Activated T-cell treated with anti-CD3 and anti-CD28 coated beads, Interleukin-2, amount 50 U/mL, for 1 hour (primary cell): ENCODE measurements at places on chromosomes 2 and 18.
A peak's percentile ranks its signal among the peaks of the same experiment; 100 is the strongest.

- peak; percentile 64 for DNase-seq
Measured at GRCh38 chr2:112884869-112885505, 26.0 kb upstream of the IL37 start.

DNA sequence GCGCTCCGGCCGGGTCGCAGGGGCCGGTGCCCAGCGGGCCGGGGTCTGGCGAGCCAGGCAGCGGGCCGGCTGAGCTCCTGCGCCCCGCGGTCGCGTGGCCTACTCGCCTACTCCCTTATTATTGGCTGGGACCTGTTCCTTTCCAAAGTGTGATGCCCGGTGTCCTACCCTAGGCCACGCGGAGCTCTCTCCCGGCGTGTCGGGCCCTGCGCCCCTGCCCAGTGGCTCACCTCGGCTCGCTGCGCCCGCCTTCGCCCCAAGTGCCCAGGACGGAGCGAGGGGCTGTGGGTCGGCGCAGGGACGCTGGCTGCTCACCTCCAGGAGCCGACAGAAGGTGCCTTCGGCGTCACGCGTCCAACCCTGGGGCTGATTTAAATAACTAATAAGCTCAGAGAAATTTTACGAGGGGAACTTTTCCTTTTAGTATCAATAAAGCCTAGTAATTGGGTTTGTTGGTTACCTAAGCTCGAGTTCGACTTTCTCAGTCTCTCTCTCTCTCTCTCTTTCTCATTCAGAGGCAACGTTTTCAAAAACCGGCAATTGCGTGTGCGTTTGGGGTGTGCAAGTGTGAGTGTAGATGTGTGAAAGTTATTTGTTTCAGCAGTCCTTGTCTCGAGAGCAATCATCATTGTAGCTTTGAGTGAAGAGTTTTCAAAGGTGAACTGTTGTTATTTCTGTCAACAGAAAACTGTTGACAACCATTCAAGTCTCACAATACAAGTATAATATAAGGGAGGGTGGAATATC lies 7.0 kb upstream of the SATB2 start:
- DNase-seq = peak; percentile 18

DNA sequence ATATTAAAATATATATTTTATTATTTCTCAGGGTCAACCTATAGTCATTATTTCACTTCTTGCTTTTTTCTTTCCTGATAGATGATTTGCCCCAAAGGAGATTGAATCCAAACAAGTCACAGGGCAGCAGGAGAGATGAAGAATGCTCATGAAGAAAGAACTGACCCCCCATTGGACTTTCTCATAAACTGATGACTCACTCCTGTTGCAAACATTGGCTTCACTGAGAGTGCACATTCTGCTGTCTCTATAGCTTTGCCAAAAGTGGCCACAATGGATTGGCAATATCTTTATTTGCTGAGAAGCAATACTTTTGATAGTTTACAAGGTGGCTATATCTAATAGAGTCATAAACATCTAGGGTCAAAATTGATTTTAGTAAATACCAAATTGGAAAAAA lies 55.9 kb upstream of the ZNF385B start:
- DNase-seq = no peak

GRCh38 chr2:101771910-101772321 lies 74.4 kb downstream of the MAP4K4 start:
- DNase-seq = no peak

DNA sequence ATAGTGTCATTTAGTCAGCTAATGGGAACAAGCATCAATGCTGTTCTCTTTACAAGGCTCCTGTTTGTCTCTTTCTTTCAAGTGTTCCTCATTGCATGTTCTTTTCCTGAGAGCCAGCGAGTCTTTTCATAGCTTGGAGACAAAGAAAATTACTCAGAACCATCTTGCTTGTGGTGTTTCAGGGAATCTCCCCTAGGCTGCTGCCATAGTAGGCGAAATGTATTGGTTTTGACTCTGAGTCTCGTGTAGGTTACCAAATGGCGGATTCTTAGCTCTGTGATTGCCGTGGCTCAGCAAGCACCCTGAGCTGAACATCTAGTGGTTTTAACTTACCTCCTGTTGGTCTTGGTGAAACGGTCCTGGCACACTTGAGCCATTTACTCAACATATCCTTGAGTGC lies 68.7 kb downstream of the RHBDD1 start:
- no peak for DNase-seq

DNA sequence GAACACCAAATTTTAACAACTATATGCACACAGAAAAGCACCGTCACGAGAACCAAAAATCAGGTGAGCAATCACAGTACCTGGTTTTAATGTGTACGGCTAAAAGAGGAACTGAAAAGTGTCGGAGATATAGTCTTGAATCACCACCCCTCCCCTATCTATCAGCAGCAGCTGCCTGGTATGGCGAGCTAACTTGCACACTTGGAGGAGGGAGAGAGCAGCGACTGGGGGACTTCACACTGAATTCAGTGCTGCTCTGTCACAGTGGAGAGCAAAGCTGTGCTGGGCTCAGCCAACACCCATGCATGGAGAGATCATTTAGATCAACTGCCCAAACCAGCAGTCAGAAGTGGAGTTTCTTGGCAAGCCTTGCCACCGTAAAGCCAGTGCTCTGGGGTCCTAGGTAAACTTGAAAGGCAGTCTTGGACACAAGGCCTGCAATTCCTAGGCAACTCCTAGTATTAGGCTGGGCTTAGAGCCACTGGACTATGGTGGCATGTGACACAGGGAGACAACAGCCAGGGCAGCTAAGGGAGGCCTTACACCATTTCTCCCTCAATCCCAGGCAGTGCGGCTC lies 89.2 kb upstream of the CD226 start:
- DNase-seq = no peak

DNA sequence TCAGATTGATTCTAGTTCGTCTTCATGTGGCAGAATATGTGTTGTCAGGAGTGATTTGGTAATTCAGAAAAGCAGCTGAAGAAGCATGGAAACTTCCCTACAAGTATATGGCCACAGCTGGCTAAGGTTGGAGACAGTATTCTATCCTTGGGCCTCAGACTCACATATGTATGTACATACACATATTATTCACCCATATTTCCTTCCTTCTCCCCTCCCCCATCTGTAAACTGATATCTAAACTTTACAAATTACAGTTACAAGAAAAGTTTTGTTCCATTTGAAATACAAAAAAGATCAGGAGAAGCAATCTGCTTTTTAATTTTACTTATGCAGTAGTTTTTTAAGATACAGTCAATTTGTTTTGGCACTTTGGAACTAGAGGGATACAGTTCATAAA lies 3.1 kb downstream of the SP3 start:
- no peak for DNase-seq

DNA sequence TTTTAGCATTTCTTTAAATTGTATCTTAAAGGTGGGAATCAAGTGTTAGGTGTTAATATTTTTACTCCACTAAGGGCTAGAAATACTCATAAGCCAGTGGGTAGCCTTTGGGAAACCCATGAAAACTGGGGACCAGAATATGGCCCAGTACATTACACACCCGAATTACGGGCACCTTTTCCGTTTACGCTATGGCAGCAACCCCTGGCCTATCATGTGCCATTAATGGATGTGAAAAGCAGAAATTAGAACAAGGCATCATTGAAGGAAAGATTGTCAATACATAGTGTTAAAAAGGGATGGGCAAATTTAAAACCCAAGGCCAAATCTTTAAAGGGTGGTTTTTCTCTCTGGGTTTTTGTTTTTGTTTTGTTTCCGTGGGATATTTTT lies 781 bp downstream of the FARP2 start:
- no peak for DNase-seq

DNA sequence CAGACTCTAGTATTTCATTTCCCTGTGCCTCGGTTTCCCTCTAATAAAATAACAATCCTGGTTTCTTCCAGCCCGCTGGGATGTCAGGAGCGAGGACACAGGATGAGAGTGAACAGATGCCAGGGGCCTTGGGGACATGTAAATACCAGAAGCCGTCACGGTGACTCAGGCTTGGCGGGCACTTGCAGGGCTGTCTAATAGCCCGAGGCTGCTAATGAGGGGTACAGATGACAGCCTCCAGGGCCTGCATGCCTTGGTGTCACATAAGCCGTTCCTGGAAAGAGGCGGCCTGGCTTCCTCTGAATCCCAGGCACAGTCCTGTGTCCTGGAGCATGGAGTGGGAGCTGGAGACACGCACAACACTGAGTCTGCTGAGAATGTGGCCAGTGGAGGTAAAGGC lies 28.2 kb downstream of the HS1BP3 start:
- DNase-seq = no peak

DNA sequence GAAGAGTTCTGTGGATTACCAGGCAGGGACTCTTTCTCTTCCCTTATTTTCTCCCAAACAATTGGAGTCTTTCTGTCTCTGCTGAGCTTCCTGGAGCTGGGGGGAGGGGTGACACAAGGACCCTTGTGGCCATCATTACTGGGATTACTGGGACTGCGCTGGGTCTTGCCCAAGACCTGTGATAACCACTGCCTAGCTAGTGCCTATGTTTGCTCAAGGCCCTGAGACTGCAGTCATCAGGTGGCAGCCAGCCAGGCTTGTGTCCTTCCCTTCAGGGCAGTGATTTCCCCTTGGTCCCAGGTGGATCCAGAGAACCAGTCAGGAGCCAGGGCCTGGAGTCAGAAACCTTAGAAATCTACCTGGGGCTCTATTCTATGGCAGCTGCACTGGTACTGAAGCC lies 355.6 kb downstream of the PARD3B start:
- DNase-seq = no peak
